ENCODE measurements at places on chromosomes 6 and 20.

- no peak for DNase-seq
These were observed 20.1 kb upstream of the COL10A1 start for GRCh38 chr6:116145803-116146675.

- DNase-seq: no peak
These were observed 99.0 kb upstream of the TNFAIP3 start for GRCh38 chr6:137767911-137768690.

DNA sequence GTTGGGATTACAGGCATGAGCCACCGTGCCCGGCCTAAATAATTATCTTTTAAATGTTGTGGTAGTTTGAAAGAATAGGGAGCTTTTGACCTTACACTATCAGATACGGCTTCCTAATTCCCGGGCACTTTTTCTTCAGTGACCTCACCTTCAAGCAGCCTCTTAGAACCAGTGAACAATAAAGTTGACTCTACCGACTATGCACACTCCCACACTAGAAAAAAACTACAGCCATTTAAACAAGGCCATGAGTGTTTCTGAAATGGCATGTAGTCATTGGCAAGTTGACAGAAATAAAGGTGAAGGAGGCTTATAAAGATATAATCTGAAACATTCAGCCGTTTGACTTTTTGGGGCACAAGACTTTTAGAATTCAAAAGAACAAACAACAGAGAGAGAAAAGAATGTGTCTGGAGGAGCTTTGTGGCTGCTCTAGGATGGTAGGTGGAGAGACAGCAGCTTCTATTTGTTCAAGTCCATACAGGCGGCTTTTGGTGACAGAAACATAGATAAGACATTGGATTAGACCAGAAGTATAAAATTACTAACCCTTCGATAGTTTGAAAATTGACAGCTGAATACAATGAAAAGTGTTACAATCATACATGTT, 75.2 kb downstream of the GJA1 start:
- no peak for DNase-seq

DNA sequence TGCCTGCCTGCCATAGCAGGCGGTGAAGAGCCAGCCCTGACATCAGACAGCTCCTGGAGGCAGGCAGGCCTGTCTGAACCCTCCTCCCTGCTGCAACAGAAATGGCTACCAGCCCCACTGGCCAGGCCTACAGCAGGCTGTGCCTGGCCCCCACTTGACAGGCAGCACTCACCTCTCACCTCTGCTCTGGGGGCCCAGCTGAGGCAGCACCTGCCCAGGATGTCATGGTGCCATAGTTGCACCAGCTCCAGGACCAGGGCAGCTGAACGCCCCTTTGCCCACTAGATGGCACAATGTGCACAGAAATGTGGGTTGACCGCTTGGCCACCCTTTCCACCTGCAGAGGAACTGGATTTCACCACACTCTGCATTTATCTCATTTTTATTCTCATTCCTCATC, 30.6 kb downstream of the MRPL14 start:
- DNase-seq: peak; percentile 73

Measured in activated T-cell treated with anti-CD3 and anti-CD28 coated beads, Interleukin-2, amount 50 U/mL, for 4 hours (primary cell).